ENCODE measurements at places on chromosomes 1 and 21. TPM values are rescaled to one million over a fixed set of nuclear protein-coding genes. Genes with fewer than 3 reads are reported as not detected.

Gene FLG2
- total RNA-seq = not detected

Gene ALPL
- 4.4 TPM for total RNA-seq

Gene ADGRL4
- 4.4 TPM for total RNA-seq

Gene AXDND1
- 1.1 TPM for total RNA-seq

Gene BATF3
- 0.91 TPM for total RNA-seq

Gene GABRD
- 2.9 TPM for total RNA-seq

Gene GPR25
- total RNA-seq = not detected

Gene CCDC185
- total RNA-seq = not detected

Gene LINGO4
- total RNA-seq = not detected

Gene S100A10
- total RNA-seq = 1.8 TPM

Gene SH2D1B
- total RNA-seq = not detected

Data from cerebellum (tissue), 4 donors.